Tongue (tissue), 3 donors: ENCODE measurements at places on chromosomes 6 and 20.

GRCh38 chr6:12395898-12396297 lies 105.7 kb downstream of the EDN1 start:
- DNase-seq: no peak

- DNase-seq: no peak
Measured at GRCh38 chr20:3082955-3083952, 1.3 kb downstream of the AVP start.

DNA sequence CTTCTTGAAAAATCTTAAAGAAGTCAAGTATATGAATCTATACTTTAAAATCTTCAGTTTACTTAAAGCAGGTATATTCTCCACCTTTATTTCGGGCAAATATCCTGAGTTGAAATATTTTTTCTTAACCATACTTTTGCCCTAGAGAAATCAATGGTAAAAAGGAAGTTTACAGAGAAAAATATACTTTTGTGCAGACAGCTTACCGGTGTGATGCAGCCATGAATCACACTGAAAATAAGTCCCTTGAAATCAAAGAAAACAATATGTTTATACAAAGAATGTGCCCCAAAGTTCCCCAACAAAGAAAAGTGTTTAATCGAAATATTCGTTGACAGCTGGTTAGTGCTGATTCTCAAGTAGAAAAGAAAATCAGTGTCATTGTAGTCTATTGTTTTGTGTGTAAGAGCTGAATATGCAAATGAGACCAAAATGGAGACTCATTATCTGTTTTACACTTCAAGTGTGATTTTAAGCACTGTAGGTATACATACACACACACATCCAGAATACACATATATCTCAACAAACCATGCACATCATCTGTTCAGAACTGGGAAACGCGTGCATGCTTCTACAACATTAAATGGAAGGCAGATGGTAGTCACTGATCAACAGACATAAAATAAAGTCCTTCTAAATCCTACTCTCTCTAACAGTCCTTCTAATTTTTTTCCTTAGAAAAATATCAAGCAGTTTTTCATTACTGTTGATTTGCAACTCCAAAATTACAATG lies 73.3 kb downstream of the BTBD9 start:
- no peak for DNase-seq

DNA sequence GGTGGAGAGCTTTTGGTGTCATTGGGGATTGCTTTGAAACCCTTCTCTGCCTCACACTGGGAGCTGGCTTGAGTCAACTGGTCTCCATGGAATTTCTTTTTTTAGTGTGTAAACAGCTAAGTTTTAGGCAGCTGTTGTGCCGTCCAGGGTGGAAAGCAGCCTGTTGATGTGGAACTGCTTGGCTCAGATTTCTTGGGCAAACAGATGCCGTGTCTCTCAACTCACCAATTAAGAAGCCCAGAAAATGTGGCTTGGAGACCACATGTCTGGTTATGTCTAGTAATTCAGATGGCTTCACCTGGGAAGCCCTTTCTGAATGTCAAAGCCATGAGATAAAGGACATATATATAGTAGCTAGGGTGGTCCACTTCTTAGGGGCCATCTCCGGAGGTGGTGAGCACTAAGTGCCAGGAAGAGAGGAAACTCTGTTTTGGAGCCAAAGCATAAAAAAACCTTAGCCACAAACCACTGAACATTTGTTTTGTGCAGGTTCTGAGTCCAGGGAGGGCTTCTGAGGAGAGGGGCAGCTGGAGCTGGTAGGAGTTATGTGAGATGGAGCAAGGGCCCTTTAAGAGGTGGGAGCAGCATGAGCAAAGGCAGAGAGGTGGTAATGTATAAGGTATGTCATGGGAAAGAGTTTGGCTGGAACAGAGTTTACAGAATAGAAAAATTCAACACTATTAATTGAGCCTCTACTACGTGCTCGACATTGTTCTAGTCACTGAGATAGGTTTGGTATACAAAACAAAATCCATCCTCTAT lies 31.2 kb downstream of the SRSF3 start:
- DNase-seq: peak; percentile 92

- no peak for DNase-seq
Measured at GRCh38 chr6:163719028-163719742, 304.7 kb downstream of the QKI start.

DNA sequence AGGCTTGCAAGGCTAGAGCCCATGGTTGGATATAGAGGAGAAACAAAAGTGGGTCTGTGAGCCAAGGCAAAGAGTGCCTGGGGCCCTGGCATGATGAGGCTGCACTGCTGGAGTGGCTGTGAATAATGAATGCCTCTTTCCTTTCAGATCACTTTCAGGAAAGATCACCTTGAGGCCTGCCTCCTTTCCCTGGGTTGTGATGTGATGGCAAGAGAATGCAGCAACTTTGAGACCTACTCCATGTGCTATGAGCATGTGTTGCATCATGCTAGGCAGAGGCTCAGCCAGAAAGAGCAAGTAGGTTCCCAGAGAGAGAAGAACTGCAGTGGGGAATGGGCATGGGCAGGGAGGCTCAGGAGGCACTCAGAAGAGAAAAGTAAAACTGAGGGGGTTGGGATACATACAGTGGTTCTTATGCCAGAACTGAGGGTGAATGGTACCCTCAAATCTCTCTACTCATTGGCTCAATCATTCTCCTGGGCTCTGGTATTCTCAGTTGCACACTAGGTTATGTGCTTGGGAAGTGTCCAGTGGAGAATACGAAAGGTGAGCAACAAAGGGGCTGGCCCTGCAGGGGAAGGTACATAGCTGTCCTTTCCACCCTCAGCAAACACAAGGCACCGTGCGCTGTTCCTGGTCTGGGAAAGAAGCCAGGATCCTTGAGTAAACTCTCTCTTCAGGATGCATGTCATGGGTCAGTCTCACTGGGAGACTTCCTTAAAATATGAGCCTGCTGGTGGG lies 45.9 kb downstream of the CD164 start:
- no peak for DNase-seq

- DNase-seq: no peak
Measured at GRCh38 chr20:42461965-42462593, 727.6 kb downstream of the PTPRT start.

DNA sequence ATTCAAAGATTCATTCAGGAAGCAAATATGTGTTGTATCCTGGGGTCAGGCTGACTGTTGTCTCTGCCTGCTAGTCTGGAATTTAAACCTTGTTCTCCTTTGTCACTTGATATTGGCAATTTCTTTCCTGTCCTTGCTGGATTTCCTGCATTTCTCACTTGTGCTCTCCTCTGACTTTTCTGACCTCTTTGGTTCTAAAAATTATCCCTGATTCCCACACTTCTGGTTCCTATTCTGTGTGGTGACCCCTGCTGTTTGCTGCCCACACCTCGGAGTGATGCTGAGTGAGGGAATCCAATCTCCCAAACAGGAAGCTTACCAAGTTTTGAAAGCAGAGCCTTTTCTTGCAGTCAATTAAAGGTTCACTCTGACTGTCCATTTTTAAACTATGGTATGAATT lies 345.3 kb downstream of the CDKAL1 start:
- peak; percentile 11 for DNase-seq

- peak; percentile 45 for DNase-seq
Measured at GRCh38 chr6:113433335-113433991, 423.7 kb upstream of the MARCKS start.

GRCh38 chr6:125346926-125347563 lies 45.3 kb upstream of the HDDC2 start:
- no peak for DNase-seq

DNA sequence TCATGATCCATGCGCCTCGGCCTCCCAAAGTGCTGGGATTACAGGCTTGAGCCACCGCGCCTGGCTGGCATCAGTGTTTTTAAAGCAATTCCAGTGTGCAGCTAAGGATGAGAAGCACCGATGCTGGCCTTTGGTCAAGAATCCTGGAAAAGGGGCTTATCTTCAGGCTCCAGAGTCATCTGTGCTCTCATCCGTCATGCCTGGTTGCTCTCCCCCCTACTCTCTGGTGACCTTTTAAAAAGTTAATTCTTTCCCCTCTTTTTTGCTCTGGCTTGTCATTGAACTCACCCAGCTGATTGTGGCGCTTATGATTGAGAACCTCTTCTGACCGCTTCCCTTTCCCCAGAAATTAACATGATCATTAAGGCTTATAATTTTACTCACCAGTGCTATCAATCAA lies 28.7 kb downstream of the NR2E1 start:
- DNase-seq: no peak

DNA sequence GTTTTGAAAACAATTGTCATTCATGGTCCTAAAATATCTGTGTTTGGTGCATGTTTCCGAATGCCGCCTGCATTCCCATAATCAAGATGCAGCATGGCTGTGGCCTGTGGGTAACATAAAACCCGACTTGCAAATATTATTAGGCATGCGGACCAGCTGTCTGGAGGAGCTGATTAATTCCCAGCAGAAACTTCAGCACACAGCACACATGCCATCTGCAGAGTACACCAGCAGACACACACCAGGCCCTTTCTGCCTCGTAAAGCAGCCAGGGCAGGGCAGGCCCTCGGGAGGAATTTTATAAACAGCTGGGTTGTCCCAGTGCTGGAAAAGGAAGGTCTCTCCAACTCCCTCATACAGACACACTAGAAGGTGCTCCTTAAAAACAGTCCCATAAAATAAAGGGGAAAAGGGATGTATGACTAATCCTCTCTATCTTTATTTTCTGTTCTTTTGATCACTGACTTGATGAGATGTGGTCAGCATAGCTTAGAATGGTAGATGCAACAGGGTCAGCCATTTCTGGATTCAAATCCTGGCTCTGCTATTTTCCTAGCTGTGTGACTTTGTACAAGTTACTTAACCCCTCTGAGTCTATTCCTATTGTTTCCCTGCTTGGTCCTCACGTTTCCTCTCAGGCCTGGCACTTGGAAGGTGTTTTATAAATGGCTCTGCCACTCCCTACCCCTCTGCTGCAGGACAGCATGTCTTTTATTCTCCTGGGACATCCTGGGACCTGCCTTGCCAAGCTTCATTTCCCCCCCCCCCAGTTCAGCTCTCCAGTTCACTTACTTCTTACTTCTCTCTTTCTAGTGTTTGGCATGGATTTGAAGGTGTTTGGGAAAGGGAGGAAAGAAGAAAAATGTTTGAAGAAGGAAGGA lies 85.9 kb upstream of the TRAF3IP2 start:
- DNase-seq: peak; percentile 96

- peak; percentile 43 for DNase-seq
Measured at GRCh38 chr6:47478233-47479139, 897 bp downstream of the CD2AP start.

DNA sequence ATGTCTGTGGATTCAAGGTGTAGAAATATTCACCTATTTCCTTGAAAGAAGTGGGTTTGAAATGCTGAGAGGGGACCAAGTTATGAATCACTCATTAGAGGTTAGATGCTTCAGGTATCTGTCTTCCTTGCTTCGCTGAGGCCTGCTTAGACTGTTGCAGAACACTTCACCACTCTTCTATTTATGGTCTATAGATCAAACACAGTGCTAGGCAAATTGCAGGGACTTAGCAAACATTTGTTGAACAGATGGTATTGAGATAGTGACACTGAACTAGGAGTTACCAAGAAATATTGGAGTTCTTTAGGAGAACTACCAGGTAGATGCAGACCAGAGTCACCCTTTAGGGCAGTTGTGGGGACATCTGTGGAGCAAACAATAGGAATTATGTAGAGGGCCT lies 123.8 kb downstream of the RFPL4B start:
- no peak for DNase-seq

- peak; percentile 35 for DNase-seq
Measured at GRCh38 chr6:3943331-3943765, 94.2 kb downstream of the FAM50B start.

DNA sequence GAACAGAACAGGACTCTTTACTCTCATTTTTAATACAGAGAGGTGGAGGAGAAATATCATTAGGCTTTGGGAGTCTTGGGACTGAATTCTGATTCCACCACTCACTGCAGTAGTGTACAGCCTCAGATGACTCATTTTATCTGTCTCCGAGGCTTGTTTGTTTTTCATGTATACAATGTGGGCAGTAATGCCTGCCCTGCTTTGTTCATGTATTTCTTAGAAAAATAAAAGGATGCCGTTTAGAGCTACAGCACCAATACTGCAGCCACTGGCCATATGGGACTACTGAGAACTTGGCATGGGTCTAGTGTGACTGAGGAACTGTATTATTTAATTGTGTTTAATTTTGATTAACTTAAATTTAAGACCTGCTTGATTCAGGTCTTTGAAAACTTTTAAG lies 41.2 kb upstream of the JAG1 start:
- DNase-seq: no peak

GRCh38 chr20:7935027-7935551 lies 5.2 kb downstream of the HAO1 start:
- DNase-seq: no peak
